Activated CD4-positive, alpha-beta T cell treated with anti-CD3 and anti-CD28 coated beads, Interleukin-2, Interleukin-6, amounts not matched to agents 100 ng/mL and 50 ng/mL, durations not matched to agents 16 hours and 8 hours (primary cell): ENCODE measurements at places on chromosomes 3 and 15.

DNA sequence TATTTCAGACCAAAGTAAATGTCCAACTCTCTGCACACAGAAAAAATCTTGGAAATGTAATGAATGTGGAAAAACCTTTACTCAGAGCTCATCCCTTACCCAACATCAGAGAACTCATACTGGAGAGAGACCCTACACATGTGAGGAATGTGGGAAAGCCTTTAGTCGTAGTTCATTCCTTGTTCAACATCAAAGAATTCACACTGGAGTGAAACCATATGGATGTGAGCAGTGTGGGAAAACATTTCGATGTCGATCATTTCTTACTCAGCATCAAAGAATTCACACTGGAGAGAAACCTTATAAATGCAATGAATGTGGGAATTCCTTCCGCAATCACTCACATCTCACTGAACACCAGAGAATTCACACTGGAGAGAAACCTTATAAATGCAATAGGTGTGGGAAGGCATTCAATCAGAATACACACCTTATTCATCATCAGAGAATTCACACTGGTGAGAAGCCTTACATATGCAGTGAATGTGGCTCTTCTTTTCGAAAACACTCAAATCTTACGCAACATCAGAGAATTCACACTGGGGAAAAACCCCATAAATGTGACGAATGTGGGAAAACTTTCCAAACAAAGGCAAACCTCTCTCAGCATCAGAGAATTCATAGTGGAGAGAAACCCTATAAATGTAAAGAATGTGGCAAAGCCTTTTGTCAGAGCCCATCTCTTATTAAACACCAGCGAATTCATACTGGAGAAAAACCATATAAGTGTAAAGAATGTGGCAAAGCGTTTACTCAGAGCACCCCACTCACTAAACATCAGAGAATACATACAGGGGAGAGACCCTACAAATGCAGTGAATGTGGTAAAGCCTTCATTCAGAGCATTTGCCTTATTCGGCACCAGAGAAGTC is 8.0 kb upstream of the ZNF501 start:
- DNase-seq = no peak

DNA sequence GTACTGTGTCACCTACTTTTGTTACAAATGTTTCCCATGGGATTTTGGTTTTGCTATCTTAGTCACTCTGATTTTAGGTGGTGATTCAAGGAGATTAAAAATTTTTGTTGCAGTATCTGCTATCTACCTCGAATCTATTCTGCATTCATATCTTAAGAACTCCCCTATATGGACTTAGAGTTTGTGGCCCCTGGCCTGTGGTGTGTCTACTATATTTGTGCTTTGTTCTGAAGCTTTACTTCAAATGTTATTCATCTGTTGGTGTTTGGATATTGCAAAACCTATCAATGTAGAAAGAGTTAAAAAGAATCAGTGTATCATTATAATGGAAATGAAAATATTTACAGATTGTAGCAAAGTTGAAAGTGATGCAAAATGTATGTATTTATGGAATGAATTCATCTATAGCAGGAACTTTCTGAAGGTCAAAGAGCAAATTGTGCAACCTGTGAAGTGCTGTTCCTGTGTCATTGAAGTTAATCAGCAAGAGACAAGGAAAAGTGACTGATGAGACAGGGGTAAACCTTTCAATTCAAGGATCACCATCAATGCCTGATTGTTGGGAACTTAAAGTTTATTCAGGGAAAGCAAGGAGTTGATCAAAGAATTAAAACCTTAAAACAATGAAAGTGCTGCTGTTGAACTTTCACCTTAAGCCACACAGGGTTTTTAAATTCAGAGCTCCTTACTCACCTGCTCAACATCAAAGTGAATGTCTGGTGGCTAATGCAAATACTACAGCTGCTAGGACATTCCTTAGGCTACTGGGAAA is 71.0 kb downstream of the SLMAP start:
- DNase-seq = no peak

- no peak for DNase-seq
These were observed 378.1 kb upstream of the ZNF385D start for GRCh38 chr3:22129101-22129500.

DNA sequence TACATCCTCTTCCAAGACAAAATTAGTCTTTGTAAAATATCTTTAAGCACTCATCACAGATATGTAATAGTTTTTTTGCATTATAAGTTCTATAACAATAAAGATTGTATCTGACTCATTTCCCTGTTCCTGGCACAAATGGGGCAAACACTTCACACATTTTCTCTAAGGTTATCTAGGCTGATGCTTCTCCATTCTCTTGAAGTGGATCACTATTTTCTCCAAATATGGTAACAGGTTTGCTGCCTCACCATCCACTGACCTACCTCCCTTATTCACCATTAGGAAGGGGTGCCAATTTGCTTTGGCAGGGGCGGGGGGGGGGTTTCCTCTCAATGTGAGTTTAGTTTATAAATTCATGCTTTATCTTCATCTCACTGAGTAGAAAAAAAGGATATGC is 767.7 kb upstream of the LMCD1 start:
- no peak for DNase-seq

DNA sequence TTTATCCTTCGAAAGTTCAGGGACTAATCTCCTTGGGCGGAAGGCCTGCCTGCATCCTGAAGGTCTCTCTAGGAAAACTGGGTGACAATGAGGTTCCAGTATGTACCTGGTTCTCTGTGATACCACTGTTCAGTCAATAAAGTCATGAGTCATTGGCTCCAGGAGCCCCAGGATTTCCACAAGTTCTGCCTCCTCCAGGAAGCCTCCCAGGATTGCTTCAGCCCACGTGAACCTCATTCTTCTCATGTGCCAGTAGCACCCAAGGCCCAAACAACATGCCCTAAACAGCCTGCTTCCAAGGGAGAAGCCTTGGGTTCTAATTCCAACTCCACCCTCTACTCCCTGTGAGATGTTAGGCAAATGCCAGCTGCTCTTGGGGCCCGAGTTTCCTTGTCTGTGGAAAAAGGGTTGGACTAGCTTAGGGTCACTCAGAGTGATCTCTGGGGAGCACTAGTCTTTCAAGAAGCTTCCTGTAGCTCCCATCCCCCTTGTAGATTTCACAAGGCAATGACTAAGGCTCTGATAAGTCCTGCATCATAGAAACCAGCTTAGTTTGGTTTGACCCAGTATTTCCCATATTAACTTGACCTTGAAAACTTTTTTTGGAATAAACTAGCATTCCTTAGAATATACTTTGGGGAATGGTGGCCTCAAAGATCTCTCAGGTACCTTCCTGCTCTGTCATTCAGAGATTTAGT is 118.3 kb upstream of the ATP2B2 start:
- DNase-seq = no peak

GRCh38 chr3:29408676-29409075 is 127.8 kb downstream of the RBMS3 start:
- DNase-seq = no peak

- no peak for DNase-seq
These were observed 6.0 kb downstream of the UBL7 start for GRCh38 chr15:74454764-74455500.

DNA sequence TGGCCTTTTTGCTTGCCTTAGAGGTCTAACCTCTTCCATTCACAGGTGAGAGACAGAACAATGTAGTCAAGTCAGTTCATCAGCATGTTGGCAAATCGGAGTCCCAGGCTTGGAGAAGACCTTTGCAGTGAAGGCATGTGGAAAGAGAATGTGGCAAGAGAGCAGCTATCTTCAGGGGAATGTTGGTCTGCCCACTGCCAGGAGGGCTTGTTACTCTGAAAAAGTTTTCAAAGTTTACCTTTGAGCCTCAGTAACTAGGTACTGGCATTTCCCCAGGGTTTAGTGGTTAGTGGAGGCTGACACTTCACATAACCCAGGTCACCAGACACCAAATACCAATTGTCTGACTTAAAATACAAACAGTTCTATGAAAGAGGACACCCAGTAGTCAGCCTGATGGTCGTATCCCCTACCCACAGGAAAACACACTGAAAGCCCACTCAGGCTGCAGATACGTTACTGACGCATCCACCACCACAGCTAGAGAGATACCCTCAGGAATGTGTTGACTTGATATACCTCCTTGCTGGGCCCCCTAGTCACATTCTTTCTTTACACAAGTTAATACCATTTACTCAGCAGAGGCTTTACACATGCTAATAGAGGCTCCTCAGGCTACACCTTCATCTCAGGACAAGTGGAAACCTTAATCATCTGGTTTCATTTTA is 9.7 kb upstream of the ARID3B start:
- no peak for DNase-seq

DNA sequence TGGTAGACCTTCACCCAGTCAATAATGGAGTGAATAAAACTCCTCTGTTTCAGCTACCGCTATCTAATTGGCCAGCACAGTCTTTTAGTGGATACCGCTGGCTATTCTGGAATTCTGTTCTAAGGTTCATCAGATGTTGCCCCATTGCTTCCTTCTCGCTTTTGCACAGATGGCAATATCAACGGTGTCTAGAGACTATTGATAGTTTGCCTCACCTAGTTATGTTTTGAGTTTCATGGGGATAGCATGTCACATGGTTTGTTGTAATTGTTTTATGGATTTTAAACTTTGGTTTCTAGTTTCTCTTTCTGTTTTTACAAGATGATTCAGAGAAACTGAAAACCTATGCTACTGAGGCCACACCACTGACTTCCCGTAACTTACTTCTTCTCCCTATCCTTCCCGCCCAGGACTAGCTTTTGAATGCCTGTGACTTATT is 2.0 kb downstream of the XRN1 start:
- peak; percentile 72 for DNase-seq

GRCh38 chr3:190983875-190984274 is 121.4 kb upstream of the GMNC start:
- no peak for DNase-seq

DNA sequence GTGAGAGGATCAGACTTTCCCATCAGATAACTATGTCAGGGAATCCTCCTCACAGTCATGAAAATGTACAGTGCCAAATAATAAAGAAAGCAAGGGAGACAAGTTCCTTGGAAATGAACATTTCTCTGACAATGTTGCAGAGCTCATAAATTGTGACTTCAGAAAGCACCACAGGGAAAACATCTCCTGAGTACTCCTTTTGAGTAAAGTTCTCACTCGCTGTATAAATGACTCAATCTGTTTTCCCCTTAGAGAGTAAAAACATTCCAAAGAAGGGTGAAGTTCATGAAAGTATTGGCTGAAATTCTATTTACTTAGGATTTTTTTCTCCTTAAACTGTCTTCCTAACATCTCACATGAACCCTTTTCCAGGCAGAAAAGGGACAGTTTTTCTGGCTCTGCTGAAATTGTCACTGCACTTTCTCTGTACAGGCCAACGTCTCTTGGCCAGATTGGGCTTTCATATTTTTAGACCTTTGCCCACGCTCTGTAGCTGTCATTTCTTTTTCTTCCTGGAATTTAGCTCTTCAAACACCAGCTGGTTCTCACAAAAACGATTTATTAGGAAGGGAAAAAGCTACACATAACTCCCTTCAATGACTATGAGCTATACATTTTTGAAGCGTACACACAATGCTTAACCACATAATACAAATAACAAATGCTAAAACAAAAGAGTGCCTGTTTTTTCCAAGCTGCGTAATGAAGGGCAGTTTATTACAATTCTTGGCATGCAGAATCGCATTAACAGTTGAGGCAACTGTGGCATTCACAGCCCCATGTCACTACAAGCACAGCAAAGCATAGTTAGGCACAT is 216.1 kb downstream of the ATP8B4 start:
- no peak for DNase-seq

DNA sequence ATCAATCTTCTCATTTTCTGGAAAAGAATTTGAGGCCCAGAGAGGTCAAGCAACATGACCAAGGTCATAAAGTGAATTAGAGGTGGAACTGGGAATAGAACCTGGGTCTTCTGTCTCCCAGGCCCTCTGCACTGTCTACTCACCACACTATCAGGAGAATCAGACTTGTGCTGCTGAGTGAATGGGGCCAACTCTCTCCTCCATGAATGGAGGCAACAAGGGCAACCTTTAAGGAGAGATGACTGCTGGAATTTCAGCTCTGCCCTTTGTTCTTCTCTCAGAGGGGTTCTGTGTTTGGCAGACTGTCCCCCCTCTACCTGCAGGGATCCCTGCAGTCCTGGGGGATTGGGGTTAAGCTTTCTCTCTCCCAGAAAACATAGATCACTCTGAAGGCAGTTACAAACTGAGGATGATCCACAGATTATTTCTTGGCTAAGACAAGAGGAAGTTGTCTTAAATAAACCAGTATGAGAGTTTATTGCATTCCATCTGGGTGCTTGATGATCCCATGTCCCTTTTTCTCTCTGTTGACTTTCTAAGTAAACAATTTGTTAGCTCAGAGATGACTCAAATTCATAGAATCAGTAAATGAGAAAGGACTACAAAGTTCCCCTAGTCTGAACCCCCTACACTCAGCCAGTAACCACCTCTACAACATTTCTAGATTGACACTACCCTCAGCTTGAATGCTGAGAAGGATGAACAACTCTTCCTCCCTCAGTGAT is 99.0 kb upstream of the LIPC start:
- peak; percentile 52 for DNase-seq

- no peak for DNase-seq
These were observed 84.2 kb upstream of the GOLGA6L4 start for GRCh38 chr15:84151205-84151931.

DNA sequence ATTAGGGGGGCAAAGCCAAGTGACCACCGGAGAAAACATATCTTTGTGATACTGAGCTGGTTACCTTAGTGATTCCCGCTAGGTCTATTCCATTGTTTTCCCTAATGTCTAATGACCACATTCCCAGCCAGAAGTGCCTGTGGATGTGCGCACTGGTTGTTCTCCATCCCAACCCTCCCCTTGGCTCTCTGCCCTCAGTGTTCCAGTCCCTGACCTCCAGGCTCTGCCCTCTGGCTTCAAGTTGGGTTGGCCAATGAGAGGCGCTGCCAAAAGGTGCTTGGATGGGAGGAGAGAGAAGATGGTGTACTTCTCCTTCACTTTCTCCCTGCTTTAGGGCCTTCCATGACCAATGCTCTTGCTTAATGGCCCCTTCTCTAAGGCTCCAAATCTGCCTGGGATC is 2.4 kb downstream of the COLQ start:
- DNase-seq = no peak

GRCh38 chr3:123733805-123734526 is 149.1 kb upstream of the HACD2 start:
- no peak for DNase-seq

GRCh38 chr3:186383026-186383993 is 21.3 kb upstream of the DGKG start:
- DNase-seq = no peak

DNA sequence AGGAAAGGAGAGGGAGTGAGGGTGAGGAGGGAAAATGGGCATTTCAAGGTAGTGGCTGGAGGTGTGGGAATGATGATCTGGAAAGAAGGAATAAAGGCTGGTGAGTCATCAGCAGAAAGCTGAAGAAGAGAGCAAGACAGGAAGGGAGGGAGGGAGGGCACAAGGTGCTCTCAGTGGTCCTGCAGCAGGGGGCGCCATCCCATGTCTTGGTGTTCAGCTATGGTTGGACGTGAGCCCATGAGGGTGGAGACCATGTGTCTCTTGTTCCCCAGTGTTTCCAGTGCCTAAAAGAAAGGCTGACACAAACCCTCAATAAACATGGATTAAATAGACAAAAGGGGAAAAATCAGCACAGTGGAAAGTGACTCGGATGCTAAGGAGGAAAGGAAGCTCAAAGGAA is 228.5 kb downstream of the NTRK3 start:
- DNase-seq = no peak
